Omental fat pad (tissue), 4 donors: ENCODE measurements at places on chromosomes 2 and 18.
A peak's percentile ranks its signal among the peaks of the same experiment; 100 is the strongest.

GRCh38 chr2:120917886-120918285 lies 182.2 kb downstream of the GLI2 start:
- DNase-seq: no peak

DNA sequence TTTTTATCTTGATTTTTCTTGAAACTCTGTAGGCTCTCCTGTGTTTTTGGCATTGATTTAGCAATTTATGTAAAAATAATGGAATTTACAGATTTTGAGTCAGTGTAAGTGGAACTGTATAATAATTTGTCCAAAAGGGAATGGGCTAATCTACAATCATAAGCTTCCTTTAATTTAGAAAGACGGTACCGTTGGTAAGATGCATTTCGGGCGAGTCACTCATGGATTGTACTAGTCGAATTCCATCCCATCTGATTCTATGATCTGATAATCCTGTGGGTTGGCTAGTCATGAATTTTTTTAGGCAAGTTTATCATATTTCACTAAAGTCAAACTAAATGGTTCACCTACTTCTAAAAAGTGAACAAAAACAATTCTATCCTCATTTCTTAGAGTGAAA lies 133.4 kb downstream of the ZNF407 start:
- no peak for DNase-seq

DNA sequence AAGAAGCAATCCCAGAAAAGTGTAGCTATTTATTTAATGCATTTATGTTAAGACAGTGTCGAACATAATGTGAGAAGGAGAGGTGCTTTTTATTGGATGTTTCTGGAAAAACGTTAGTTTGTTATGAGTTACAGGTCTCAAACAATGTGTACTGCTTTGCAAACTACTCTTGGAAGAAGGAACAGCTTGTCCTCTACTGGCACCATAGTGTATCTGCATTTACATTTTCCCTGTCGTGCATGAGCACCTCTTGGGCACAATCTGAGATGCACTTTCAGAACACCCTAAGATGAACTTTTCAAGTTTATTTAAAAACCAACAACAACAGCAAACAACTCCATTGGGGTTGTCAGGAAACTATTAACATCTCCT lies 22.8 kb downstream of the CCNYL1 start:
- DNase-seq: no peak

DNA sequence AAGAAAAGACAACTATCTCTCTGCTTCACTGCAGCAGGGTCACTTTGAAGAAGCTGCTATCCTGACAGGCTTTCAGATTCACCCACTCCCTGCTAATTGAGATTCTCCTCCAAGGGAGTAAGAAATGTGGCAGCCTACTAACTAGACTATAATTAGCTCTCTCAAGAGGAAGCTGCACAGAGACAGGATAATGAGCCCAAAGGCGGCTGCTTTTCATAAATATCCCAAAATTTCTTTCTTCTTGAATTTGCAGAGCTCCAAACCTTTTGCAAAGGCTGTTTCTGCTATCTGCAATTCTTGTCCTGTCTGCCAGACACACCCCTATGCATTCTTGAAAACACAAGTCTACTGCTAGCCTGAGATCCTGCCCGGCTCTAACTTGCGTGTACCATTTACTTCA lies 54.0 kb upstream of the RNU4ATAC start:
- no peak for DNase-seq

GRCh38 chr2:106797494-106797893 lies 88.5 kb downstream of the ST6GAL2 start:
- no peak for DNase-seq

DNA sequence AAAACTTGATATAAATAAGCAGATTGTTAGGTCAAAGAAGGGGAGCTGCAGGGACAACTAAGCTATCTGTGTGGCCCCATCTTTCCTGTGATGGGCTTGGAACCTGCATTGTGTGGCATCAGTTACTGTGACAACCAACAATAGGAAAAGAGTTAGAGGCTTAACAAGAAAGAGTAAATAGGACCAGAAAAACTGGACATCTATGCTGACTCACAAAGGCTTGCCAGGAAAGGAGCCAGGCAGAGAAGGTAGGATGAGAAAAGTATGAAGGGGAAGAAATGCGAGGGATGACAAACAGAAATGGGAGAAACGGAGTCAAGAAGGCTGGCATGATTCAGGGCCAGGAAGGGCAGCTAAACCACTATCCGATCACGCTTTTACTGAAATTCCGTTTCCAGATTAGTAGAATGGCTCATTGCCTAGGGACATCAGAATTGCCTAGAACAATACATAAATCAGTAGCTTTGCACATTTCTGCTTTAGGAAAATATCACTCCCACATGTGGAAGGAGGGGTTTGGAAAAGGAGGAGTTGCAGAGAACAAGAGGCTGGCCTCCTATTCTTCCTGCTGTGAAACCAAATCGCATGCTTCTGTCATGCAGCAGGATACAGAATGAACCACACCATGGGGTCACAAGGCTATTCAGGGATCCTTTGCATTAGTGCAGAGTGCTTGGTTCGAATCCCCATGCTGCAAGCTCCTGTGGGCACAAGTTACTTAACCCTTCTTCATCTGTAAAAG lies 7.3 kb downstream of the PLA2R1 start:
- DNase-seq: no peak

- no peak for DNase-seq
These were observed 26.6 kb downstream of the PTRHD1 start for GRCh38 chr2:24766609-24767008.

- DNase-seq: no peak
These were observed 73.2 kb downstream of the MAP4K4 start for GRCh38 chr2:101770726-101771125.

- no peak for DNase-seq
These were observed 278.0 kb upstream of the HDAC4 start for GRCh38 chr2:239678666-239679296.

DNA sequence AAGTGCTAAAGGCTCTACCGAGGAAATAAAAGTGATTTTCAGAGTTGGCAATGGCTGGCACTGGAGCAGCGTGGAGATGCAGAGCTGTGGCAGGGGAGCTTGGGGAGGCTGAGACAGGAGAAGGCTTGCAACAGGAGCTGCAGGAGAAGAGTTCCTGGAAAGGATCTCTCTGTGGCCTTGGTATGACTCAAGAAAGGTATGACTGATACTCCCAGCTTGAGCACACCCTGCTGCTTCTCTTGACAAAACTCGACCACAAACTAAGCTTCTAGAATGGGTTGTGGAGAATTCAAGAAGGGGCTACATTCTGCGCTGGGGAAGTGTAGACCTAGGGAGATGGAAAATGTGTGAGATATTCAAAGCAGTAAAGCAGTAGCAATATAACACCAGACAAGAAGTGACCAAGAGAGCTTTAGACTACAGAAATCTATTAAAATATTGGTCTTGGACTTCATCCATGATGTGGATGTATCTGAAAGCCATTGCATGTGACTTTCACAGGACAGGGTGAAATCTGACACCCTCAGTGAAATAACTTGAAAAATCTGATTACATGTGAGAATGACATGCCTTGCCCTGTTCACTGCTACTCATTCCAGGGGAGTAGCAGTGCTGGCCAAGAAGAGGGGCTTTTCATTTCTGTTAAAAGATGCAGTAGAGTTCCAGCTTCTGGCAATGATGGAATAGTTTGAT lies 41.5 kb downstream of the SUCLG1 start:
- DNase-seq: no peak

DNA sequence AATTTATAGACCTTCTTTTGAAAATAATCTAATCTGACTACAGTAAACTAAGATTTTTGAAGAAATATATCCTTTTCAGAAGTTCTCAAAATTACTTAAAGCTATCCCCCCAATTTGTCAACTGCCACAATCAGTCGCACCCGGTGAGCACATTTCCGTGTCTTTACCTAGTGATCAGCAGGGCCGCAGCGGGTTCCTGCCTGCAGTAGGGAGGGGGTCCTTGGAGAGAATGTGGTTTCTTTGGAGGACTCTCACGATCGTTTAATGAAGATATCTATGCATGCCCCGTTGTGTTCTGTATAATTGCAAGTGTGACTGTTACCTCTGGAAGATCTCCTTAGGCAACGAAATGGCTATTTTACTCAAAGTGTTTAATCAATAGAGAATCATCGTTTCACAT lies 251.9 kb upstream of the RAB12 start:
- DNase-seq: no peak

GRCh38 chr2:32496662-32497061 lies 131.2 kb upstream of the TTC27 start:
- no peak for DNase-seq

DNA sequence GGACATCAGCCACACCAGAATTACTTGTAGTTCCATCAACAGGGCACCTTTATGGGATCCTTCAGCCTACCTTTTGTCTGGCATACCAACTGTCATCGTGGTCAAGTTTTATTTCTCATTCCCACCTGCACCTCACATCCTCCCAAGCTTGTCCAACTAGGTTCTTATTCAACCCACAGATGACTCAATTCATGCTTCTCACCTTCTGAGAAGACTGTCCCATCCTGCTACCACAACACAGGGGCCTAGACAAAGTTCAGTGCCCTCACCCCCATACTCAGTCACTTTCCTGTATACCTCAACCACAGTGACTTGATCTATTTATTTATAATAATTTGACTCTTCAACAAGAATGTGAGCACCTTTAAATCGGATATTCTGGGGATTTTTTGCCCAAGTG lies 114.4 kb upstream of the ACVR1C start:
- DNase-seq: no peak

DNA sequence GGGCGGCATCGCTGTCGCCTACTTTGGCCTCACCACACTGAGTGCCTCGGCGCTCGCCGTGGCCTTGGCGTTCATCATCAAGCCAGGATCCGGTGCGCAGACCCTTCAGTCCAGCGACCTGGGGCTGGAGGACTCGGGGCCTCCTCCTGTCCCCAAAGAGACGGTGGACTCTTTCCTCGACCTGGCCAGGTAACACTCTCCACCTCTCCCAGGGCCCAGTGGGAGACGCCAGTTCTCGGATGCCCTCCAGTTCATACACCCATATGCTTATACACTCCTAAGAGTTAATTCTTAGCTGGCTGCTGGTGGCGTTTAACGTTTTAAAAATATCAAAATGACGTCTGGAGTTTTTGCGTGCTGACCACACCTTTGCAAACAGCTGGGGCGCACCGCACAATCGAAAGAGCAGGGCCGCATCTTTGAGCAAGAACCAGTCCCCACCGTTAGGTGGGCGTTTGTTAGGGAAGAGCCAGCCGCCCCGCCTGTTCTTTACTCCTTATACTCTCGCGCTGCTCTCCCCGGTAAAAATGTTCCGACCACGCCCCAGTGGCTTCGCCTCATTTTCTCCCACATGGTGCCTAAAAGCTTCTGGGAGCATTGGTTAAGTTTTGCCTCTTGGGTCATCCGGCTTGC lies 899 bp downstream of the SLC1A4 start:
- no peak for DNase-seq

DNA sequence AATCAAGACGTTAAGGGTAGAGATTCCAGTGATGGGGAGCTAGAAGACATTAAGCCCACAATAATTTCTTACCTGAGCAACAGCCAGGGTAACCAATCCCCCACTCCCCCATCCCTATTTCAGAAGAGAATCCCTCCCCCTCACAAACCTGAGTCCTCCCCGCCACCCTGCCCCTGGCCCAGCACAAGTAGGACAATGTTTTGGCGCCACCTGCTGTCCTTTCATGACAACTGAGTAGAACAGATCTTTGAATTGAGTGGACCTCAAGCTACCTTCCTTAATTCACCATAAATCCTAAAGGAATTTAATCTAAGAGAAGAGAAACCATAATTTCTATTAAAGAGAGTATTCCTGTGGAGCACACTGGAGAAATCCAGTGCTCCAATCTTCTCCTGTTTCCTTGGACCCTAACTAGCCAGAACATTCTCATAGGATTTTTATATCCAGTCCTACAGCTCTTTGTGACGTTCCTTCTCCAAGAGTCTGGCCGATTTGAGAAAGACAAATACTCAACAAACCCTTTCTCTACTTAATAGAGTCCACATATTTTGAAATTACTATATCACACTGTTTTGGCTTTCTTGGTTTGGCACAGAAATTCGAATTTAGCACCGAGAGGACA lies 41.1 kb downstream of the NHEJ1 start:
- DNase-seq: peak; percentile 61
